ENCODE measurements at places on chromosomes 6 and 20. TPM values are rescaled to one million over a fixed set of nuclear protein-coding genes. Genes with fewer than 3 reads are reported as not detected.

The CALHM4 gene
- polyA plus RNA-seq: not detected

DNA sequence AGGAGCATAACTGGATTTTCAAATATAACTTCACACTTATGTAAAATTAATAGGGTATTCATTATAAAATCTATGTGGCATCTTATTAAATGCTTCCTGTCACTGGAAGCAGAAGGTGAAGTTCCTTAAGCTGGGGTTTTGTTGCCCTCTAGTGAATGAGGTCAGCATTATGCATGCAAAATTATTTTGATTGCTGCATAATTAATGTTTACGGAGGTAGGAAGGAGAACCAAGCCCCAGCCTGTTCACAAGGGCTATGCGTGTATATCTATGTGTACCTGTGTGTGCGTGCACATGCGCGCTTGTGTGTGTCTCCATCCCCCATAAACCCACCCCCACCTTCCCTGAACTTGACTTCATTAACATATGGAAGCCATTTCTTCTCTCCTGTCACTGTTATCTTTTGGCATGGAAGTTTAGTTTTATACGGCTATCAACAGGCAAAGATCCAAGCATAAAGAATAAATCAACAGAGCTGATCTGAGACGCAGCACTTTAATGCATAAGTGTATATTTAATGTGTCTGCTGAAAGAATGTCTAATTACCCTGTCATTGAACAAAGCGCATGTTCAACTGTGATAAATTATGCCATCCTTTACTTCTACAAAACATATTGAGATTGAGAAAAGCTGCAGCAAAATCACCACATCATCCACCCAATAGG, 90.2 kb upstream of the CDH4 start:
- DNase-seq: no peak

DNA sequence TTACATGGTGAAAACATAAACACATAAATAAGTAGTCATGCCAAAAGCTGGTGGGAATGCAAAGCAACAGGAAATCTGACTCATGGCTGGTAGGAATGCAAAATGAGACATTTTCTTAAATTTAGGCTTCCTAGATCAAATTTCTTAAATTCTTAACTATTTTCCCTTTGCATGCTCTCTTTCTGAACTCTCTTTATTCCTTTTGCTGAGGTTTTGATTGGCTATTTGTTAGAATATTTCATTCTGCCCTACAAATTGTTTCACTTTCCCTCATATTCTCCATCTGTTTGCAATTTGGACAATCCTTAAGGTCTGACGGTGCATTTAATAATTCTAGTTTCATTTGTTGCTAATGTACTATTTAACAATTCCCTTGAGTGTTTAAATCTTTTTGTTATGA, 437.5 kb upstream of the RGS17 start:
- no peak for DNase-seq

DNA sequence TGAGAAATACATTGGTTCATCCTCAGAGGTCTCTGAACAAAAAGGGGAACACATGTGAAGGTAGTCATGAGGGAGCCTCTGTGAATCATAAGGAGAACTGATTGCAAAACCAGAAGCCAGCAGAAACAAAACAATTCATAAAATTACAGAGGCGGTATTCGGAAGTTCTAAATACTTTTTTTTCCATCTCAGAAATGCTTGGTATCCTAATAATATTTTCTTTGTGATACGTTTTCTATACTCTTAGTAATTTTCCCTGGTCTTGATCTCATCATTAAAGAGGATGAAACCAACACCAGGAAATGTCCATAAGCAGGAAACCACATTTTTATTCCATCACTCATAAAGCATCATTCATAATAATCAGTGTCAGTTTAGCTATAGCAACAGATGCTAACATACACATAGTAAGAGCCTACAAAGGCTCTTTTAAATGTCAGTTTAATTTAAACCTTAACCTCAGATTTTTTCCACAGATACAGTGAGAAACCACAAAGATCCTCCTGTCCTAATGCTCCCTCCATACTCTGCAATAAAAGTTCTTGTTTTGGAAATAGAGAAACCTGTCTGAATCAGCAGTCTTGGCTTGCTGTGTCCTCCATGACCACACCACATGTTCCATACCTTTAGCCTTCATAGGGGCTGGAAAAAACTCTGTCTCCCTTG, 29.2 kb downstream of the SGK1 start:
- DNase-seq: no peak

DNA sequence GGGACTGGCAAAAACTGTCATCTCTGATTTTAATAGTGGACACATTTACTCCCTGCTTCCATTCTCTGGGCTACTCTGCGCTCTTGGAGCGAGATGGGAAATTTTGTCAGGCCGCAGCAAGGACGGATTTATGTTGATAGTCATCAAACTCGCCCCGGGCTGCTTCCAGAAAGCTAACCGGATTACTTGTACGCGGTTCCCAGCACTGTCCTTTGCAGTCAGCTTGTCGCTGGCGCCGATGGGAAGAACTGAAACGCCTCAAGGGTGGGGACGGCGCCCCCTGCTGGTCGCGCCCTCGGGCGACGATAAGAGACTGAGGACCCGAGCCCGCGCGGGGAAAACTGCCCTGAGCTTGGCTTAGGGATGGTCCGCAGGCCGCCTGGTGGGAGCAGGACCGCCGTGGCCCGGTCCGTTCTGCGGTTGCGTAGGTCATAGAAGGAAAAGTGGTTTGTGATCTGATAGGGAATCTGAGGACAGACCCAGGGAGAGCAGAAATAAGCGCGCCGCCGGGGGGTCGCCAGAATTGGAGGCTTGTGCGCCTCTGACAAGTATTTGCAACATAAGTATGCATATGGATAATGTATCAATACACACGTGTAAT, 984 bp upstream of the ABT1 start:
- DNase-seq: no peak

GRCh38 chr20:16066571-16066970, 506.7 kb downstream of the KIF16B start:
- DNase-seq: no peak

- no peak for DNase-seq
Measured at GRCh38 chr6:40355532-40355931, 231.6 kb downstream of the LRFN2 start.
